ENCODE measurements at places on chromosomes 4 and X. TPM values are rescaled to one million over a fixed set of nuclear protein-coding genes. Genes with fewer than 3 reads are reported as not detected.

ATP1B4 gene
- not detected for total RNA-seq

PWWP3B gene
- total RNA-seq, result 0.52 TPM

MAGEA11 gene
- 0.18 TPM for total RNA-seq

CETN2 gene
- 26.2 TPM for total RNA-seq

RAB41 gene
- total RNA-seq, result not detected

NAP1L3 gene
- 41.3 TPM for total RNA-seq

NHSL2 gene
- 7.5 TPM for total RNA-seq

UNC5C gene
- total RNA-seq, result 0.45 TPM

MAGED4 gene
- 54.0 TPM for total RNA-seq

SPANXB1 gene
- total RNA-seq, result not detected

KCND1 gene
- 1.00 TPM for total RNA-seq

PF4V1 gene
- total RNA-seq, result not detected

BTC gene
- total RNA-seq, result 0.14 TPM

TRO gene
- total RNA-seq, result 53.7 TPM

DKK2 gene
- total RNA-seq, result not detected

PYURF gene
- 67.6 TPM for total RNA-seq

CCDC149 gene
- 1.7 TPM for total RNA-seq

ANXA3 gene
- total RNA-seq, result 37.9 TPM

NLGN3 gene
- 4.6 TPM for total RNA-seq

RENBP gene
- 18.3 TPM for total RNA-seq

GAGE1 gene
- total RNA-seq, result not detected

CD40LG gene
- not detected for total RNA-seq

ADGRL3 gene
- 15.7 TPM for total RNA-seq

BEX1 gene
- total RNA-seq, result 81.4 TPM

ASB9 gene
- total RNA-seq, result 2.9 TPM

TRIM60 gene
- not detected for total RNA-seq

SOD3 gene
- total RNA-seq, result 0.07 TPM

PPA2 gene
- total RNA-seq, result 82.4 TPM

HSD17B13 gene
- total RNA-seq, result 0.11 TPM

USP17L10 gene
- total RNA-seq, result not detected

MTMR8 gene
- total RNA-seq, result 5.1 TPM

ADH1B gene
- not detected for total RNA-seq

UGT2A3 gene
- total RNA-seq, result not detected

STAG2 gene
- total RNA-seq, result 185 TPM

ZNF711 gene
- 8.2 TPM for total RNA-seq

AR gene
- total RNA-seq, result 10.3 TPM

SAGE1 gene
- total RNA-seq, result 0.03 TPM

ZFP92 gene
- not detected for total RNA-seq

GRPR gene
- 3.9 TPM for total RNA-seq

USP17L29 gene
- total RNA-seq, result not detected

DDX53 gene
- total RNA-seq, result not detected

SPIN2A gene
- 1.4 TPM for total RNA-seq

DMP1 gene
- total RNA-seq, result not detected

NSUN7 gene
- 26.5 TPM for total RNA-seq

DRD5 gene
- not detected for total RNA-seq

GPR50 gene
- 0.55 TPM for total RNA-seq

CXorf38 gene
- 11.7 TPM for total RNA-seq

LRIT3 gene
- 0.07 TPM for total RNA-seq

IL15 gene
- total RNA-seq, result 1.4 TPM

ADGRG2 gene
- 7.8 TPM for total RNA-seq

DUSP9 gene
- 3.3 TPM for total RNA-seq

PAGE2B gene
- total RNA-seq, result not detected

MAP3K15 gene
- total RNA-seq, result 3.0 TPM

LANCL3 gene
- total RNA-seq, result 0.38 TPM

SRPX gene
- total RNA-seq, result 8.0 TPM

ZCCHC18 gene
- 6.0 TPM for total RNA-seq

CXCL6 gene
- 0.17 TPM for total RNA-seq

MAGEB10 gene
- not detected for total RNA-seq

HSFX3 gene
- not detected for total RNA-seq
